ENCODE measurements at places on chromosomes 2 and 18.

DNA sequence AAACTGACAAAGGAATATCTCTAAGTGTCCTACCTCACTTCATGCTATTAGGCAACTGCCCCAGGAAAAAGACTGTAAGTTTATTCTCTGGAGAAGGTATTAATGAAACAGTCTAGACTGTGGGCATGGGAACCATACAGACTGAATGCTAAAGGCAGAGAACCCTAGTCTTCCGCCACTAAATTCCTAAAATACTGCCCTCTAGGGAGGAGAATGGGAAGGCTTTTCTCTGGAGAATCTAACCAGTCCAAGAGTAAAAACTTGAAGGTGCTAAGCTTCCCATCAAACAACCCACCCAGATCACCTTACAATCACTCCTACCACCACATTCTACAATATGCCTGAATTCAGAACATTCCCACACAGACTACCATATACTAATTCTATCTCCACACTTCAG, 3.4 kb downstream of the SRBD1 start:
- DNase-seq, result no peak

- DNase-seq, result no peak
Observed at GRCh38 chr2:56107502-56108220, 76.1 kb upstream of the CCDC85A start.

GRCh38 chr2:217789736-217790181, 213.0 kb downstream of the TNS1 start:
- DNase-seq, result no peak

GRCh38 chr18:69898241-69898861, 49.3 kb downstream of the CD226 start:
- DNase-seq, result peak; percentile 20

DNA sequence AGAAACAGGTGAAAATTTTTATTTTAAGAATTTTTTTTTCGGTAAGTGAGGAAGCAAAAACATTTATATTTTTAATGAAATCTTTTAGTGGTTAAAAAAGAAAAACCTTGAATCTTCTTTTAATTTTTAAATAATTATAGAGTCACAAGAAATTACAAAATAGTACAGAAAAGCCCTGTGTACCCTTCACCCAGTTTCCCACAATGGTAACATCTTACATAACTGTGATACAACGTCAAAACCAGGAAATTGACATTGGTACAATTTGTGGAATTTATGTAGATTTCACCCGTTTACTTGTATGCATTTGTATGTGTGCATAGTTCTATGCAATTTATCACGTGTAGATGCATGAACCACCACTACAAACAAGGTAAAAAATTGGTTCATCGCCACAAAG, 285.9 kb downstream of the MTX2 start:
- DNase-seq, result no peak

GRCh38 chr2:240374085-240374907, 61.2 kb upstream of the GPC1 start:
- no peak for DNase-seq

- peak; percentile 37 for DNase-seq
Observed at GRCh38 chr2:60312618-60313017, 240.8 kb downstream of the BCL11A start.

GRCh38 chr2:70939001-70939838, 3.5 kb downstream of the ATP6V1B1 start:
- DNase-seq, result no peak

DNA sequence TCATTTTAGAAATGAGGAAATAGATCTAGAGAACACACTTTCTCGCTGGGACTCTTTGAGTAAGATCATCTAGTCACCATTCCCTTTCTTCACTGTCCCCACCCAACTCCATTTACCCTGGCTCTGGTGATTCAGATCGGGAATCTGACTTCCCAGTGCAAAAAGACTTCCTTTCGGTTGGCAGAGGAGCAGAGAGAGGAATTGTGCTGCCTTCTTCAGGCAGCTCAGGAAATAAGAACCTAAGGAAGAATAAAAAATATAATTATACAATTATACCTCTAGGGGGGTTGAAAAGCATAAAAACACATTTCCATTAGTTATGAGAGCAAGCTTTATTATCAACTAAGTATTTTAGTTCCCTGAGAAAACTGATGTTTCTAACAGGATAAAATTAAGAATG, 9.3 kb upstream of the MPP4 start:
- DNase-seq, result no peak

DNA sequence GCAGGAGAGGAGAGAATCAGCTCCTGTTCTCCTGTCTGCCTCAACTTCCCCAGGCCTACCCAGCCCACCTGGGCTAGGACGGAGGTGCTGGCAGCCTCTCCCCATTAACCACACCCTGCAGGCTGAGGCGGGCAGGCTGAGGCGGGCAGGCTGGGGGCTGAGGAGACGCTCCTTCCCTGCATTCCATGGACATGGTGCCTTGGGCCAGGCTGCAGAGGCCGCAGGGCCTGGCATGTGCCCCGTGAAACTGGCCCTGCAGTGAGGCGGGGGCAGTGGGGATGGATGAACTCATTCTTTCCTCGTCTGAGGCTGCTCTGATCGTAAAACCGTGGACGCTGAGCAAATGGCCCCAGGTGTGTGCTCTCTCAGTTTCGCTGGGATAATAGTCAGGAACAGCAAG, 84.7 kb upstream of the LAPTM4A start:
- DNase-seq, result no peak

GRCh38 chr2:130878316-130878715, 41.6 kb downstream of the ARHGEF4 start:
- no peak for DNase-seq

GRCh38 chr2:167940734-167941507, 306.5 kb downstream of the STK39 start:
- no peak for DNase-seq

GRCh38 chr2:133142087-133142486, 426.2 kb downstream of the NCKAP5 start:
- no peak for DNase-seq

- no peak for DNase-seq
Observed at GRCh38 chr2:74379851-74380789, at the start of gene DCTN1. TSS of gene DCTN1 (minus strand) at chr2:74380311. CDS start at chr2:74380037, 274 bp downstream.

GRCh38 chr2:43819491-43820163, 19.0 kb downstream of the ABCG5 start:
- DNase-seq, result no peak

DNA sequence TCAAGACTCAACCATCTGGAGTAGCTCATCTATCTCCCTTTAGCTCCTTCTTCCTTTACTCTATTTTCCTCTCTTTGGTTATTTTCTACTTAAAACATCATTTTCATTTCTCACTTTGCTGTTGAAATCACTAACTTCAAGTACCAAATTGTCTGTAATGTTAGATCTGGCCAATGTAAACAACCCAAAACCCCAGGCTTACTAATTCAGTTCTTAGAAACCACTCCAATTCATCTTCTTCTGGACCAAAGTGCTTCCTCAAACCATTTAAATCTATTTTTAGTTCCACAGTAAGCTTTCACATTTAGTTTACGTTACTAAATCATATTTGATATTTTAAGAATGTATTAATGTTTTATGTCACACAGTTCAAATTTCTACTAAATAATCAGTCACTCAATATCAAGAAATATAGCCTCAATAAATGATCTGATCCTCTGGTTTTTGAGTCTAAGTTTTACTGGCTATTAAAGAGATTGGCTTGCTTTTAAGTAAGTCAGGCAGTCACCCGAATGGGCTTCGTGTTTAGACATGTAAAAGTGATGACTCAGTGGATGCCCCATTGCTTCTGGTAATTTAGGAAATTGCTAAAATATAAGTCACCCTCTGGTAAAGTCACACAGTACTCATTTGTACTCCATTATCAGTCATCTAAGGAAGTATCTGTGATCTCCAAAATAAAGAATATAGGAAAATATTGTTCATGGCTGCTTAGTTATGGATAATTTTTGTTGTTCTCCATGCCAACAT, 527.2 kb upstream of the SOX11 start:
- DNase-seq, result no peak

GRCh38 chr2:64330281-64331113, 123.5 kb upstream of the LGALSL start:
- DNase-seq, result no peak

DNA sequence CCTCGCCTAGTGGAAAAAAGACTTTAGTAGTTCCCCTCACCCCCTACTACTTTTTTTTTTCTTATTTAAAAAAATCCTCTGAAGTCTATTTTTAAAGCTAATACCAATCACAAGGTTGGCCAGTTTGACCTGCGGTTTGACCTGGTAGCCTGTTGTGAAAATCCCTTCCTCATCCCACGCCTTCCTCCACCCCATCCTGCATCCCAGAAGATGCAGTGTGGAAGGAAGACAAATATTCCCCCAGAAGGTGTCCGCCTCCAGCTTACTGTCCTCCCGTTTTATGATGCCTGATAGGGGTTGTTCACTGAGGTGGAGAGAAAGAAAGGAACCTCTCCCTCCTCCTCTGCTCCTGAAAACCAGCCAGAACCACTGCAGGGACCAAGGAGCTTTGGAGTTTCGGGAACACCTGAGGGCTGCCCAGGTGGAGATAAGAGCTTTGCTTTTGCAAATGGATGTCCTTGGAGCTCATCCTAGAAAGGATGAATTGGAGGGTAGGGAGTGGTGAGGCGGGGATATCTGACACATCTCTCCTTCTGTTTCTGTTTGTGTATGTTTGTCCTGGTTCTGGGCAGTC, 909 bp downstream of the ATP6V1C2 start:
- no peak for DNase-seq

DNA sequence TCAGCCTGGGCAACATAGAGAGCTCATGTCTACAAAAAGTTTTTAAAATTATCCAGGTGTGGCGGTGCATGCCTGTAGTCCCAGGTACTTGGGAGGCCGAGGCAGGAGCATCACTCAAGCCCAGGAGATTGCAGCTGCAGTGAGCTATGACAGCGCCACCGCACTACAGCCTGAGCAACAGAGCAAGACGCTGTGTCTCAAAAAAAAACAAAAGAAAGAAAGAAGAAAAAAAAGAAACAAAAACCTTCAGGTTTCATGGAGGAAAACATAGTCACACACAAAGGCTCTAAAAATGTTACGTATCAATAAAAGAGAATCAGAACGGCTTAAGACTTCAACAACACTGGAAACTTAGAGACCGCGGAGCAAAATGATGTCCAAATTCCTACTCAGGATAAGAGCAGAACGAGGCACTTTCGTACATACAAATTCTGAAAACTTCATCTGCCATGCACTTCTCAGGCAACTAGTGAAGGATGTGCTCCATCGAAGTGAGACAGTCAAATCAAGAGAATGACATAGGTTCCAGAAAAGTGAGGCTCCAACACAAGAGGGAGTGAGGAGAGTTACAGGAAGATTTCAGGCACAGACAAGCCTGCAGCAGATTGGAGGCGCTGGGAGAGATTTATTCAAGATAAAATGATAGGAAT, 4.4 kb downstream of the HDLBP start:
- DNase-seq, result no peak

DNA sequence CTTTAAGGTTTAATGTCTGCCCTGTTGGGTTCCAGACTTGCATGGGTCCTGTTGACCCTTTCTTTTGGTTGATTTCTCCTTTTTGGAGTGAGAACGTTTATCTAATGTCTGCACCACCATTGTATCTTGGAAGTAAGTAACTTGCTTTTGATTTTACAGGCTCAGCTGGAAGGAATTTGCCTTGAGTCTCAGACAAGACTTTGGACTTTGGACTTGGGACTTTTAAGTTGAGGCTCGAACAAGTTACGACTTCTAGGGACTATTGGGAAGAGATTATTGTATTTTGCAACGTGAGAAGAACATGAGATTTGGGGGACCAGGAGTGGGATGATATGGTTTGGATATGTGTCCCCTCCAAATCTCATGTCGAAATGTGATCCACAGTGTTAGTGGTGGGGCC, 267.7 kb downstream of the GLI2 start:
- DNase-seq, result no peak

GRCh38 chr2:36482576-36483214, 115.3 kb downstream of the FEZ2 start:
- DNase-seq, result no peak

- no peak for DNase-seq
Observed at GRCh38 chr18:43159086-43159770, 43.7 kb upstream of the RIT2 start.

- no peak for DNase-seq
Observed at GRCh38 chr18:50190926-50191325, 4.0 kb downstream of the MYO5B start.

DNA sequence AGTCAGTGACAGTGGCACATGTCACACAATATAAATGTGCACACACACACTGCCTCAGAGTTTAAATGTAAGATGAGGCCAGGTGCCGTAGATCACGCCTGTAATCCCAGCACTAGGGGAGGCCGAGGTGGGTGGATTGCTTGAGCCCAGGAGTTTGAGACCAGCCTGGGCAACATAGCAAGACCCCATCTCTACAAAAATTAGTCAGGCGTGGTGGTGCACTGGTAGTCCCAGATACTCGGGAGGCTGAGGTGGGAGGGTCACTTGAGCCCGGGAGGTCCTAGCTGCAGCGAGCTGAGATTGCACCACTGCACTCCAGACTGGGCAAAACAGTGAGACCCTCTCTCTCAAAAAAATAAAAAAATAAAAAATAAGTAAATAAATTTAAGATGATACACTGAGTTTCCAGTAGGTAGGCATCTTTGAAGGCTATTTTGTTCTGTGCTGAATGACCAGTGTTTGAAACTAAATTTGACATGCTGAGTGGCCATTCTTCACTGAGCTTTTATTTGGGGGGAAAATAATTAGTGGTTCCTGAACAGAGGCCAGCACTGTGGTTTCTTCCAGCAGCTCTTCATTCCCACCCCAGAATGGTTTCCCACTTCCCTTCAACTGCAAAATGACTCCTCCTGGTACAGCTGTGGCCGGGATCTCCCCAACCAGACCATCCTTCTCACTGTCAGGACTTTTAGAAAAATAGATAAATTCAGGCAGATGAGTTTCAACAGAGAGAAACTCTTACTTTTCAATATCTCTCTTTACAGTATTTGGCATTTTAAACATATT, 44.9 kb downstream of the PSMG2 start:
- DNase-seq, result no peak

DNA sequence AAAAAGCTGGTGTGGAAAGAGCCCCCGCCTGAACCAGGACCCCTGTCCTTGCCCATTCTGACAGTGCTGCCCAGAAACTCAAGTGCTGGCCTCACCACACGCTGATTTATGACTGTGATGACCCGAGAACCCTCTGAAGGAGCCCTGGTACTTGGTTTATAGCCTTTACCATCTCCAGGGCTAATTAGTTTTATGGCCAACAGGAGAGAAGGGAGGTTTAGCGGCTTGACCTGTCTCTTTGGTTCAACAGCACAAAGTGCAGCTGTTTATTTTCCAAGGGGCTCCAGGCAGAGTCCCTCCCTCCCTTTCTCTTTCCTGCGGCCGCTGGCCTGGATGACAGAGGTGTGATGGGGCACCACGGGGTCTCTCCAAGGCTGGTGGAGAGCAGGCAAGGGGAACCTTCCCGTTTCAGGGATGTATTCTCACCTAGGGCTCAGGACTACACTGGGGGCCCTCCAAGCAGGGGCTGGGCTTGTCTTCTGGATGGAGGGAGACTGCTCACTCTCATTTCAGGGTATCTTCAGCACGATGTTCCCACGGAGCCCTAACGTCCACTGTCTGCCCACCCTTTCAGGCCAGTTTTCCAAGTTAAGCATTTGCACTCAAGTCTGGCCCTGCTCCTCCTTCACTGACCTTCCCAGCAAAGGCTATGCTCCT, 174.2 kb upstream of the GLI2 start:
- DNase-seq, result no peak
